ENCODE measurements at places on chromosomes 11 and 22. TPM values are rescaled to one million over a fixed set of nuclear protein-coding genes. Genes with fewer than 3 reads are reported as not detected.

LMO1 gene
- total RNA-seq = 3.1 TPM

TEX12 gene
- total RNA-seq = 2.2 TPM

UVRAG gene
- 48.5 TPM for total RNA-seq

SYT9 gene
- total RNA-seq = 7.2 TPM
